Daoy (cell line): ENCODE measurements at places on chromosomes 7 and 10.

- DNase-seq: no peak
Measured at GRCh38 chr10:83603708-83604107, 535.6 kb upstream of the GHITM start.

GRCh38 chr7:38222481-38223096 lies 44.5 kb downstream of the STARD3NL start:
- peak; percentile 60 for DNase-seq

GRCh38 chr10:116699049-116699448 lies 43.3 kb downstream of the HSPA12A start:
- no peak for DNase-seq

- no peak for DNase-seq
Measured at GRCh38 chr10:49368256-49368655, 27.6 kb downstream of the DRGX start.

DNA sequence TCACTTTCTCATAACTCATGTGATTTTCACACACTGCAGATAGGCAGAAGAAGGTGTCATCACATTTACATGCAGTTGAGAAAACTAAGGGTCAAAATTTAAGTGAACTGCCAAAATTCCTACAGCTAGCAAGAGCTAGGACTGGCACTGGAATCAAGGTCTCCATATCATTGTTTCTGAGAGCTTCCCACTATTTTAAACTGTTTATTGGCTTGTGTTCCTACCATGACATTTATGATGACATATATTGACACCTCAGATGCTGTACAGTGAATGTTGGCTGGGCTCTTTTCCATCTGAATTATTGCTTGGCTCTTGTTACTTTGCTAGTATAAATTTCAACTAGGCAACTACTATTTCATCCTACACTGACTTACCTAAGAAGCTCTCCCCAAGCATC lies 2.0 kb downstream of the THSD7A start:
- DNase-seq: no peak

DNA sequence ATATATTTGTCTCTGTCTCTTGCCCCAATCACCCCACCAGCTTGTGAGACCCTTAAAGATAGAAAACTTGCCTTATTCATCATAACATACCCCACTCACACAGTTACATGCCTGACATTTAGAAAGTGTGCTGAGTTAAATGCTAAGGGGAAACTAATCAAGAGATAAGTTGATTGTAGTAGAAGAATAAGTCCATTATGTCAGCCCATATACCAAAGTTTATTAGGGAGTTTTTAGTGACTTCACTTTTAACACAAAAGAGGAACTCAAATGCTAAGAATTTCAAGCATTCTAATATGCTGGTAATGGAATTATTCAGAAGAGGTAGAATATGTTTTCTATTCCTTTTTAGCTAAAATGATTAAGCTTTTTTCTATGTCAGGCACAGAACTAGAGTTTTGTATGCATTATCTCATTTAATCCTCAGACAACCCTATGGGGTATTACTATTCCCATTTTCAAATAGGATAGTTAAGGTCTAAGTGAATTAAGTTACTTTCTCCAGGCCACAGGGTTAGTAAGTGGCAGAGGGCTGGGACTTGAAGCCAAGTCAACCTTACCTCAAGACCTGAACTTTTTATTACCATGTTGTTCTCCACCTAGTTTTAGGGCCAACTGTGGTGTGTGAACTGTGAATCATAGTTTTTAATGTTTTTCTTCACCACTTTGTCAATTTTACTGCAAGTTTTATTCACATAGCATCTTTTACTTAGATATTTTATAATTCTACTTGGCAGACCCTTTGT lies 19.6 kb downstream of the ASAH2 start:
- DNase-seq: no peak

- DNase-seq: no peak
Measured at GRCh38 chr7:71739520-71740173, 607.7 kb downstream of the GALNT17 start.

- DNase-seq: no peak
Measured at GRCh38 chr10:33869028-33869427, 534.6 kb upstream of the NRP1 start.

GRCh38 chr7:17029150-17029549 lies 147.4 kb upstream of the AGR3 start:
- no peak for DNase-seq

- DNase-seq: no peak
Measured at GRCh38 chr10:91088300-91089140, 131.9 kb upstream of the PCGF5 start.

- no peak for DNase-seq
Measured at GRCh38 chr7:158864507-158864820, 8.1 kb downstream of the DYNC2I1 start.

GRCh38 chr10:103861505-103861904 lies 6.1 kb upstream of the SH3PXD2A start:
- DNase-seq: no peak

- no peak for DNase-seq
Measured at GRCh38 chr7:158030566-158030965, 557.1 kb downstream of the PTPRN2 start.

DNA sequence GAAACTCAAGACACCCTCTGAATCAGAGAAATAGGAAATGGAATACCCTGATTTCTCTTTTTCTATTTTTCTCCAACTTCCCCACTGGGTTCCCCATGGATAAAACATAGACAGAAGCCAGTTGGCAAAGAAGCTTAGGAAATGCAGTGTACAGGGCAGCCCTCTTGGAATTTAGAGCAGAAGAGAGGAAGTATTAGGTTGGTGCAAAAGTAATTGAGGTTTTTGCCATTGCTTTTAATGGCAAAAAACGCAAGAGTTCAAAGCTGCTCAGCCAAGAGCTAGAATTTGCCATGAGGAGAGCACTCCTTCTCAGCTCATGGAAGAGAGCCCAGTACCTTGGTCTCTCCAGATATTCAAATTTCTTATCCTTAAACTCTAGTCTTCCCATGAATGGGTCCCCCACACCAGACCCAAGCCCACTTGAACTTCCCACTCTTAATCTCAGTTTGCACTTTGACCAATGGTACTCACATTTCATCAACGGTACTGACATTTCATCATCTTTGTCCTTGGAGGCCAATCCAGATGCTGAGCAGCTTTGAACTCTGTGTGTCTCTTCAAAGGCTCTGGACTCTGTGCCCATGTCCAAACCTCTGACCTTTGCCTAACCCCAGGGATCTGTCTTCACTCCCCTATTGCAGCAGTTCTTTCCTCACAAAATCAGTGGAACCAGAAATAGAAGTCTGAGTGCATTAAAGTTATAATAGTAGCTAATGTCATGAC lies 73.2 kb upstream of the PPP1R3C start:
- no peak for DNase-seq

- DNase-seq: no peak
Measured at GRCh38 chr10:10508211-10508610, 509.5 kb upstream of the CELF2 start.

GRCh38 chr10:133109711-133110110 lies 22.0 kb downstream of the ADGRA1 start:
- DNase-seq: no peak

- DNase-seq: no peak
Measured at GRCh38 chr10:71933651-71934050, 30.5 kb upstream of the CHST3 start.

GRCh38 chr7:50730446-50731400 lies 52.0 kb downstream of the GRB10 start:
- peak; percentile 44 for DNase-seq

DNA sequence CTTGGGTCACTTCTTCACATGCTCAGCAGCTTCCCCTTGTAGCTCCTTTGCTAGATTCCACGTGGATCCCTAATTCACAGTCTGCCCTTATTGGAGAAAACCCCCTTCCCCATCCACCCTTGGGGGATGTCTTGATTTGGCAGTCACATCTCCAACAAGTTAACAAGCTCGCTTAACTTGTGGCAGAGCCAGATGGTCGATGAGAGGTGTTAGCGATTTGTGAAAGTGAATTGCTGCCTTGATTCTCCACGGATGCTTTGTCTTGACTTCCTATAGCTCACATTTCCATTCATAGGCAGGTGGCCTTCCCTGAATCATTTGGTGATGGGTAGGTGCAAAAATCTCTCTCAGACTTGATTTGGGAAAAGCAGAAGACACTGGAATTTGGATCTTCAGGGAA lies 387.9 kb downstream of the TCERG1L start:
- no peak for DNase-seq

GRCh38 chr7:12092499-12093130 lies 118.5 kb upstream of the TMEM106B start:
- no peak for DNase-seq

DNA sequence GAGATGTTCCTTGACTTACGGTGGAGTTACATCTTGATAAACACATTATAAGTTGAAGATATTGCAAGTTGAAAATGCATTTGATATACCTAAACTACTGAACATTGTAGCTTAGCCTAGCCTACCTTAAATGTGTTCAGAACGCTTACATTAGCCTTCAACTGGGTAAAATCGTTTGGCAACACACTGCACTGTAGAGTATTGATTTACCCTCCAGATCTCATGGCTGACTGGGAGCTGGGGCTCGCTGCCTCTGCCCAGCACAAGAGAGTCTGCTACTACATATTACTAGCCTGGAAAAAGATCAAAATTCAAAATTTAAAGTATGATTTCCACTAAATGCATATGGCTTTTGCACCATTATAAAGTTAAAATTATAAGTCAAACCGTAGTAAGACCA lies 7.5 kb upstream of the AGR3 start:
- DNase-seq: no peak

- DNase-seq: no peak
Measured at GRCh38 chr7:20193873-20194272, 23.3 kb downstream of the MACC1 start.

- DNase-seq: no peak
Measured at GRCh38 chr7:2526659-2527504, 7.3 kb downstream of the LFNG start.

DNA sequence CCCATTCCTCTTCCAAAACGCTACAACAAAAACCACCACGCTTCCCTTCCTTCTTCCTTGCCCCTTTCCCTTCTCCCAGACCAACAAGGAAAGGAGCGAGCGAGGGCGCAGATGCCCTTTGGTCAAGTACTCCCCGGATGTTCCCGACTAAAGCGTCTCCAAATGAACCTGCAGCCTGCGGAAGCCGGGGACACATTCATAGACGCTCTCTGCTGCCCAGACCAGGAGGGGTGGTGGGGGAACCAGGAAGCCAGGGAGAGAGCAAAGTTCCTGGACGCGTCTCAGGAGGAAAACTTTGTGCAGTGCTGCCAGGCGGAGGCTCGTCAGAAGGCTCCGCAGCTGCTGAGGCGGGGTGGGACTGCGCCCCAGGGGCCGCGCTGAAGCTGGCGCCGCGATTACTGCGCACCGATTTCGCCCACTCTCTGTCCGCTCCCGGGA lies 754 bp downstream of the SEMA3D start:
- DNase-seq: peak; percentile 59

DNA sequence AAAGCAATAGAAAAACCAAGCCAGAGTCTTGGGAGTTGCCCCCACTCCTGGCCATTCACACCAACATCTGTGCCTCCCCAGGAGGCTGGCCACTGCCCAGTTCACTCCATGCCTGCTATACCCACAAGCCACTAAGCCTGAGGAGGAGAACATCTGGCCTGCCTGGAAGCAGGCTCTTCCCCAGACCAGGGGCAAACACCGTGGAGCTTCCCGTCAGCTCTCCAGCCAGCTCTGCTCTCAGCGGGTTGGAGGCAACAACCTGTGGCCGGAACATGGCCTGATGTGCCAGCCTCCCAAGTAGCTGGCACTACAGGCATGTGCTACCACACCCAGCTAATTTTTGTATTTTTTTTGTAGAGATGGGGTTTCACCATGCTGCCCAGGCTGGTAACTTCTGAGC lies 9.1 kb upstream of the PTPRN2 start:
- no peak for DNase-seq

GRCh38 chr10:86547296-86547695 lies 25.7 kb upstream of the WAPL start:
- DNase-seq: no peak

GRCh38 chr10:93062514-93063143 lies 2.0 kb downstream of the CYP26C1 start:
- peak; percentile 60 for DNase-seq

- DNase-seq: no peak
Measured at GRCh38 chr10:102492983-102493382, 9.5 kb downstream of the ACTR1A start.

DNA sequence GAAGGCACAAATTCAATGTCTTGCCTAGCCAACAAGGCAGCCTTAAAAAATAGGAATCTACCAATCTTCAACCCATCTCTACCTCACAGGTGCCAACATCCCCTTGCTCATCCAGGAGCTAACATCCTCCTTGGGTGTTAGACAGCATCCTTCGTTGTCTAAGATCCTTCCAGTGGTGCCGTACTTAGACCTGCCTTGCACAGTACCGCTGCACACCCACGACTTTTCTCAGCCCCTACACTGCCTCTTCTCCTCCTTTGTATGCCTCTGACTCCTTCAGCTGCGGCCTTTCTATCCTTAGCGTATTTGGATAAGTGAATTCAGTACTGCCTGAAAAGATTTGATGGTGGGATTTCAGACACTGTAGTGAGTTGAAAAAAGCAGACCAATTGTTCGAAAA lies 15.9 kb upstream of the PRTFDC1 start:
- no peak for DNase-seq

- DNase-seq: peak; percentile 95
Measured at GRCh38 chr7:53811555-53812079, 730.6 kb upstream of the VSTM2A start.

DNA sequence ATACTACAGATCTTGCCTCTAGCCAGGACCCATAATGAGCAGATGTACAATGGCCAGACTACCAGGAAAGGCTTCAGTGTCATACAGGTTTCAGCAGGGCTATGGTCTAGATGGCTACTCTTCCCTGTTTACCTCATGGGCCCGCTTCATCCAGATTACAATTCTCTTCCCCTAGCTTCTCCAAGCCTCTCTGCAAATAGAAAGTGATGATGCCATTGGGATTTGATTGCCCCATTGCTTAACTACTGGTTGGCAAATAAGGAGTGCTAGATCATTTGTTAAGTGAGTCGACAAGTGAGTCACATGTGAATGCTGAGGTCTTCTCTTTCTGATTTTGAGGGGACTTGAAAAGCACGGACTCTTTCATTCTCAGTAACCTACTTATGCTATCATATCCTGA lies 361.5 kb upstream of the LRRTM3 start:
- DNase-seq: no peak

DNA sequence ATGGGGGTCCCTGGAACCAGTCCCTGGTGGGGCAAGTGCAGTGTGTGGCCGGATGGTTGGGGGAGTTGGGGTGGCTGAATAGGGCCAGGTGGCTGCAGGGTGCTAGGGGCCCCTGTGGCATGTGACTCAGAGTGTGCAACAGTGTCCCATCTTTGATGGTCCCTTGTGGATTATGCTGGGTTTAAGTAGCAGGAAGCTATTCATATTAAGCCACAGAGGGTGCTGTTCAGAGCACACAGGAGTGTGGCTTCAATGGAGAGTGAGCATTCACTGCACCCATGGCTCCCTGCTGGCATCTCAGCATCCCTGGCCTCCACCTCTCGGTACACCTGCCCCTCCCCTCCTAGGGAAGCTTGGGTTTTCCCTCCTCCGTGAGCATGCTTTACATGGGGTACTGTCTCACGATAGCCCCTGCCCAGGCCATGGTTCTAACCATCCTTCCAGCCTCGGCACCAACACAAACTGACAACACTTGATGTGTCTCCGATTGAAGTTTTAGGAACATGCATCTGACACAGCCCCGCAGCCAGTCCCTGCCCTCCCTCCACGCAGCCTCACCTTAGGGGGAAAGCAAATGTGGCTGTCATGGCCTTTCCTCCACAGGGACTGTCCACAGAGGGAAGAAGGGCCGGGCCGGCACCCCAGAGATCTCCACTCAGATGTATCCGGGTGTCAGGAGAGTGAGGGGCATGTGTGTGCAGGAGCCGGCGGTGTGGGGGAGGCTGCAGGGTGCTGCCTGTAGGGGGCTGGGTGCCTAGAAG lies 30.4 kb upstream of the PPIF start:
- no peak for DNase-seq
